ENCODE measurements at places on chromosomes 3 and 15. TPM values are rescaled to one million over a fixed set of nuclear protein-coding genes. Genes with fewer than 3 reads are reported as not detected.

- H3K27me3 ChIP-seq, result no peaks in the 10 kb centered on the region
- peaks cover 14% of the 10 kb centered on the region for H3K4me1 ChIP-seq
- H3K4me3 ChIP-seq, result no peak overlapping the region
- no peaks in the 10 kb centered on the region for H3K36me3 ChIP-seq
Measured at GRCh38 chr3:111068574-111068973, 3.0 kb upstream of the NECTIN3 start.

AHSG gene
- total RNA-seq, result not detected

DNA sequence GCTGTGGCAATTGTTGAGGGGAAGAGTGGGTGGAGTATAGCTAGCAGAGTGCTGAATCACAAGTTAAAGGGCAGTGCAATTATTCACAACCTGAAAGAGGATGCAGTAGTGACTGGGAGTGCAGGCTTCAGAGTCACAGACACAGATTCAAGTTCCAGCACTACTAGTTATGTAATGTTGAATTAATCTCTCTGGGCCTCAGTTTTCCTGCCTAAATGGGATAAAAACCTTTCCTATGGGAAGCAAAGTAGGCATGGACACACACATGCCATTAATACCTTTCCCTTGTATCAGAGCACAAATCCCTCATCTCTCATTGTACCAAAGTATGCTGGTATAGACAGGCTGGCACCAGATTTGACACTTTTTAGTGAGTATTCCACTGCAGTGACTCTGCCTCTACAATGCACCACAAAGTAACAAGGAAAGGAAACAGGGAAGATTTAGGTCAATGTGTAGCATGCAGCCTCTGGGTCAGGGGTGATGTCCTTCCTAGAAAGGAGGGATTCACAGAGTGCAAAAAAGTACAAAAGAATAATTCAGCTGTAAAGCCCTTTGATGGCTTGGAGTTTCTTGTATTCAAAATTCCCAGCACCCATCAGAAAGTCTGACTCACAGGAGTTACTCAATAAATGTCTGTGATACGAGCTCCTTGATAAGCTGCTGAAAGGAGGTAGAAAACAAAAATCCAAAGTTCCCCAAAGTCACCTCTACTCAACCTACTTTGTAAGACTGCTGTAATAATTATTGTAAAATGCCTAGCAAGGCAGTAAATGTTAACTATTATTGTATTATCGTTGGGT, 507.5 kb upstream of the TGFBR2 start:
- H3K36me3 ChIP-seq, result no peaks in the 10 kb centered on the region
- H3K27ac ChIP-seq, result no peak overlapping the region
- no peak overlapping the region for H3K4me3 ChIP-seq
- H3K27me3 ChIP-seq, result no peaks in the 10 kb centered on the region

RAB6B gene
- total RNA-seq, result 5.5 TPM

CPEB1 gene
- 2.7 TPM for total RNA-seq

MYEF2 gene
- 18.8 TPM for total RNA-seq

MYLK gene
- total RNA-seq, result 156 TPM

SCN11A gene
- 0.27 TPM for total RNA-seq

- H3K4me1 ChIP-seq, result no peaks in the 10 kb centered on the region
- no peak overlapping the region for H3K27ac ChIP-seq
- H3K27me3 ChIP-seq, result no peaks in the 10 kb centered on the region
- no peak for DNase-seq
Measured at GRCh38 chr15:80834906-80835305, 55.7 kb downstream of the CEMIP start.

All from lower lobe of right lung (tissue), 2 donors.